ENCODE measurements at places on chromosomes 5 and 9.

DNA sequence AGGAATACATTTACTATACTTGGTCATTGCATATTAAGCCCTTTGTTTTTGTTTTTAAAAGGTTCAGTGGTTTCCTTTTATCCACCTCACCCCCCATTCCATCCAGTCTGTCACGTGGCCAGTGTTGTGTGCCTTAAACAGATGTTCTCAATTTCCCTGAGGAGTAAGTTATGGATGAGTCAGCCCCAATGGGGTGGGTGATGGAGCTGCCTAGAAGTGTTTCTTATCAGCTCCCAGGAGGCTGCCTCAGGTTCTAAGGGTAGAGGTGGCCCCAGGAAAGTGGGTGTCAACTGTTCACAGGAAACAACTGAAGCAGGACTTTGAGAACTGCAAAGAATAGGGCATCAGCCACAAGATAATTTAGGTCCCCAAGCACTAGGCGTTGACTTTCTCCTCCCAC, 41.1 kb downstream of the ACTBL2 start:
- DNase-seq: no peak

GRCh38 chr5:150443242-150444075, 6.1 kb downstream of the RPS14 start:
- DNase-seq: no peak

DNA sequence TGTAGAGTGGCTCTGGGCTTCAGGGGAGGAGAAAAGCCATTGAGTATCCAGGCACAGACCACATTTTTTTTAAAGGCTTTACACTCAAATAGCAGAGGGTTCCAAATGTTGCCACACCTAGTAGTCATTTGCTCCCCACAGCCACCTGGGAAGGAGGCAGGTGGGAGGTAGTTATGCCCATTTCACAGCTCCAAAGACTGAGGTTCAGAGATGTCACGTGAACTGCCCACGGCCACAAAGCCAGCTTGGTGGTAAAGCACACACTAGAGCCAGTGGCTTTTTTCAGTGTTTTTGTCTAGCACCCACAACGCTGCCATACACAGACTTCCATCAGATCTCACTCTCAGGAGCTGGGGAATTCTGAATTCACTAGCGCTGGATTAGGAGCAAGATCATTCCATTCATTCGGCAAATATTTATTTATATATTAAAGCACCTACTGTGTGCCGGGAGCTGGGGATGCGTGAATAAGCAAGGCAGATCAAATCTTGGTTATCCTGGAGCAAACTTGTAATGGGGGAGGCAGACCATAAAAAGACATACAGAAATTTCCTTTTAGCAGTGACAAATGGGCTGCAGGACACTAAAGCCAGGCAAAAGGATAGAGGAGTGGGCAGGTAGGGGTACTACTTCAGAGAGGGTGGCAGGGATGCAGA, 7.4 kb downstream of the WHRN start:
- no peak for DNase-seq

DNA sequence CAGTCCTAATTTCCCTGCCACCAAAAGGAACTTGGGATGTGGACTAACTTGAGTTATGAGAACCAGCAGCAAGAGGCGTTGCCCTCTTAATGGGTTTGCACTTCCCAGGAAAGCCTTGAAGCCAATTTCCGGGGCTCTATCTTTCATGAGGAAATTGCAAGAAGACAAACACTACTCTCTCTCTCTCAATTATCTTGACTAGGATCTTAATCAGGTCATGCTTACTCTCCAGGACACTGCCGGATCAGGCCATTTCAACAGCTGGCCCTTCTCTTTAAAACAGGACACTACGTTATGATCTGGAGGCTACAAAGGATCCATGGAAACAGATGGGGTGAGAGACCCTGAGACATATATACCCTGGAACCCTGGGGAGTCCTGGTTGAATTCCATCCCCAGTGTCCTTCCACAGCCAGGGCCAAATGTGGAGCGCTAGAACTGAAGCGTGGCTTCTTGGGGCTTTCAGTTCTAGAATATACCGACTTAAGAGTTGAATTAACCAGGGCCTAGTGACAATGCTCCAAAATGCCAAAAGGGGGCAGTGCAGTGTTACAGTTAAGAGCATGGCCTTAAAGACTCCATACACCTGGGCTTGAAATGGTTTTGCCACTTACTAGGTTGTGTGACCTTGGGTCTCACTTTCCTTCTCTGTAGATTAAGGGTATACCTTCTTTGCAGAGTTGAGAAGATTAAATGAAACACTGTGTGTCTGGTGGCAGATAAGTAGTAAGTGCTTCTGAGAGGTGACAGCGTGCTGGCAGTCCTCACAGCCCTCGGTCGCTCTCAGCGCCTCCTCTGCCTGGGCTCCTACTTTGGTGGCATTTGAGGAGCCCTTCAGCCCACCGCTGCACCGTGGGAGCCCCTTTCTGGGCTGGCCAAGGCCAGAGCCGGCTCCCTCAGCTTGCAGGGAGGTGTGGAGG, 21.1 kb downstream of the FAM219A start:
- DNase-seq: peak; percentile 24

DNA sequence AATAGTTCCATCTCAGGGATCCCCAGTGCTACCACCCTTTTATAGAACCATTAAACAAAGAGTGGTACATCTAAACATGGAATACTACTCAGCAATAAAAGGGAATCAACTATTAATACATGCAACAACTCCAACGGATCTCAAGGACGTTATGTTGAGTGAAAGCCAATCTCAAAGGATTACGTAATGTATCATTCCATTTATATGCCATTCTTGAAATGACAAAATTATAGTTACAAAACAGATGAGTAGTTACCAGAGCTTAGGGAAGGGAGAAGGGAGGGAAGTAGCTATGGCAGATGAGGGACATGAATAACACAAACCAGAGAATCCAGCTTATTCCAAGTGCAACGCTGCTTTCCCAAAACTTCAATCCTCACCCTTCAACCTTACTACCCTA, 69.5 kb downstream of the ACTL7B start:
- no peak for DNase-seq

GRCh38 chr5:145111420-145111819, 723.7 kb downstream of the PRELID2 start:
- DNase-seq: no peak

- no peak for DNase-seq
These were observed 40.4 kb upstream of the MACIR start for GRCh38 chr5:103218164-103218563.

- no peak for DNase-seq
These were observed 148.7 kb upstream of the SLC12A2 start for GRCh38 chr5:127934791-127935256.

GRCh38 chr5:125317536-125317995, 571.1 kb upstream of the ZNF608 start:
- DNase-seq: no peak

Measured in stimulated activated CD4-positive, alpha-beta T cell treated with anti-CD3 and anti-CD28 coated beads, Interleukin-15, amount 100 ng/mL, for 1 hour (primary cell).